ENCODE measurements at places on chromosomes 3 and 15. TPM values are rescaled to one million over a fixed set of nuclear protein-coding genes. Genes with fewer than 3 reads are reported as not detected.

Gene CNTN3
- total RNA-seq: 3.2 TPM

Gene SPATA12
- total RNA-seq: 0.20 TPM

Gene CA12
- total RNA-seq: 0.12 TPM

Gene DPPA2
- not detected for total RNA-seq

Gene SERINC4
- total RNA-seq: 0.30 TPM

Gene CACNA1D
- total RNA-seq: 1.2 TPM

Gene PGBD4
- 1.3 TPM for total RNA-seq

Gene ABHD17C
- total RNA-seq: 4.7 TPM

Gene RARRES1
- 21.8 TPM for total RNA-seq

Gene CYP11A1
- total RNA-seq: 0.09 TPM

Gene MIX23
- 20.8 TPM for total RNA-seq

Gene GCNT3
- not detected for total RNA-seq

Gene TTLL13
- total RNA-seq: 0.35 TPM

Gene FBXO40
- 98.9 TPM for total RNA-seq

Gene LRRC2
- total RNA-seq: 114 TPM

Gene PPP1R14D
- total RNA-seq: not detected

Gene ITGA11
- 16.2 TPM for total RNA-seq

Data from heart left ventricle (tissue), 16 donors.